ENCODE measurements at places on chromosomes 2 and 18.

GRCh38 chr18:77754475-77755044, 504.9 kb downstream of the GALR1 start:
- no peak for DNase-seq

GRCh38 chr2:120105360-120105759, 92.5 kb downstream of the EPB41L5 start:
- no peak for DNase-seq

DNA sequence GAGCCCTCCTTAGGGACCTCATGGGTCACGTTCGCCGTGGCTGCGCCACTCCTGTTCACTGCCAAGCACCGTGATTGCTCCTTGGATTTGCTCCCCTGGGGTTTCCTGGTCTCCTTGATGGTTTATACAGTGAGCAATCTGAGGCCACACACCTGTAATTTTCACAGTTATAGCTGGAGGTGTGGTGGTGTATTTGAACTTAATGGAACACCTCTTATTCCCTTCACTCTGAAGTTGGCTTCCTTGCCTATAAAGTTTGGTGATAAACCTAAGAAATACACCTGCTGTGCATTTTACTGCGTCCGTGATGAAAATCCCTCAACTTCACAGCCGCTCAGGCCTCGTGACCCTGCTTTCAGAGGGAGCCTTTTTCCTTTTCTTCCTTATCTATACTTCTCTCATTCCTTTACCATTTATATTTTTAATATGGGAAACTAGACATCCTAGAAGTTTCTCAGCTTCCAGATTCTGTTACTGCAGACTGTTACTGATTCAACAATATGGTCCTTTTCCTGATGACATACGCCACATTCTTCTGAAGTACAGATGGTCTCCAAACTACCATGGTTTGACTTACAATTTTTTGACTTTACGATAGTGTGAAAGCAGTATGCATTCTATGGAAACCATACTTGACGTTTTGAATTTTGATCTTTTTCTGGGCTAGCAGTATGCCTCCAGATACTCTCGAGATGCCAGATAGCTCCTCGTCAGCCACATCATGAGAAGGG, 8.6 kb downstream of the ATG4B start:
- no peak for DNase-seq

- DNase-seq = no peak
These were observed 79.7 kb upstream of the STON1 start for GRCh38 chr2:48450256-48450655.

DNA sequence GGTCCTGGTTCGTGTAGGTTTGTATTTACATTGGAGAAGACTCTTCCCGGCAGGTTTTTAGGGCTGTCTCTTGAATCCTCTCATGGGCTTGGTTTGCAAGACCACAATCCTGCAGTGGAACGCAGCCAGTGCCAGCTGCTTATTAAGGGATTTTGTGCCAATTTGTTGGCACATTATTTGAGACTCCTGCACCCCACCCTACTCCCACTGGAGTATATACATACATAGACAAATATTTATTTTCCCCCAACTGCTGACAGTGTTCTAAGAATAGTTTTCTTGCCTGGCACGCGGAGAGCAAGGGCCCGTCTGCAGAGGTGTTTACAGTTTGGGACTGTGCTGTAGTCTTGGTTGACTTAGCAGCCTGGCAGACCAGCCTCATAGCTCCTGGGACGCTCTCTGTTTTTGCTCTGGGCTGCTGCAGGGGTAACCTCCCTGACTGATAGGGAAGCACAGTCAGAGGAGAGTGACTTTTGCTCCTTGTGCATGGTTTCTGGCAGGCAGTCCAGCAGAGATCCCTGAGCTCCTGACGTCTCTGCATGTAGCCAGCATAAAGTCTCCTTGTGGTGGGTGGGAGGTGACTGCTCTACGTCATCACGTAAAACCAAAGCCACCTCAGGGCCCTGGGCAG, 1.9 kb downstream of the LDLRAD4 start:
- DNase-seq = peak; percentile 45
